ENCODE measurements at places on chromosomes 11 and 22.

DNA sequence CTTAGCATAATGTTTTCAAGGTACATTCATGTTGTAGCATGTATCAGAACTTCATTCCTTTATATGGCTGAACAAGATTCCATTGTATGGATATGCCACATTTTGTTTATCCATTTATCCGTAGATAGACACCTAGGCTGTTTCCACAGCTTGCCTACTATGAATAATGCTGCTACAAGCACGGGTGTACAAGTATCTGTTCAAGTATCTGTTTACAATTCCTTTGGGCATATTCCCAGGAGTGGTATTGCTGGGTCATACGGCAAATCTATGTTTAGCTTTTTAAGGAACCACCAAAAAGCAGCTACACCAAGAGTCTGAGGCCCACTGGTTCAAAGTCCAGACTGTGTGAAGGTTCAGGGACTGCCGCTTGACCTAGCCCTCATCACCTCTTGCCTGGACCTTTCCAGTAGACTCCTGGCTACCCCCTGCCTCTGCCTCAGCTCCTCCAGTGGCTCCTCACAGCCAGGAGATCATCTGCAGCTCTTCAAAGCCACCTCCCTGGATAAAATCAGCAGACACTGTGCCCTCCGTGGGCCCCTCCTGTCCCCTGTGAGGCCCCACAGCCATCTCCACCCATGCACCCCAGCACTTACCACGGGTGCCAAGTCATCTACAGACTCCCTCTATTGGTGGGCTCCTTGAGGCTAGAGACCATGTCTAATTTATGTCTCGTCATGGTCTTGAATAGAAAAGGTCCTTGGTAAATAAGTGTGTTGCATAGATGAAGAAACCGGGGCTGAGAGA lies 160.3 kb downstream of the MN1 start:
- DNase-seq = no peak

GRCh38 chr11:81644239-81644840 lies 1089.3 kb downstream of the FAM181B start:
- peak; percentile 45 for DNase-seq

GRCh38 chr11:125443767-125444311 lies 52.2 kb downstream of the FEZ1 start:
- DNase-seq = no peak

DNA sequence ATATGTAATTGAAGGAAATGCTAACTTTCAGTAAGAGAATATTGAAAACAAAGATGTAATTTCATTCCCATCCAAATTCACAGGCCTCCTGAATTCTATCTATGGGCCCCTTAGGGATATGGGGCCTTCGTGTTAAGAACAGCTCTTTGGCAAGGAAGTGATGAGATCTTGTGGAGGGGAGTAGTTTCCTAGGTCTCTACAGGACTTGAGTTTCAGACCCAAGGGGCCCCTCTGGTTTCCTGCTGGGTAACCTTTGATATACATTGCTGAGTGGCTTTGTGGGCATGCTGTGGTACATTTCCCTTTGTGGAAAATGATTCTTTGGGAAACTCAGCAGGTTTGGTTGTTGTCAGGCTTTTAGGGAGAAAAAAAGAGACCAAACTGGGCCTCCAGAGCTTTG lies 6.2 kb downstream of the STIM1 start:
- no peak for DNase-seq

- no peak for DNase-seq
Observed at GRCh38 chr22:35203583-35203982, 53.7 kb upstream of the HMGXB4 start.

DNA sequence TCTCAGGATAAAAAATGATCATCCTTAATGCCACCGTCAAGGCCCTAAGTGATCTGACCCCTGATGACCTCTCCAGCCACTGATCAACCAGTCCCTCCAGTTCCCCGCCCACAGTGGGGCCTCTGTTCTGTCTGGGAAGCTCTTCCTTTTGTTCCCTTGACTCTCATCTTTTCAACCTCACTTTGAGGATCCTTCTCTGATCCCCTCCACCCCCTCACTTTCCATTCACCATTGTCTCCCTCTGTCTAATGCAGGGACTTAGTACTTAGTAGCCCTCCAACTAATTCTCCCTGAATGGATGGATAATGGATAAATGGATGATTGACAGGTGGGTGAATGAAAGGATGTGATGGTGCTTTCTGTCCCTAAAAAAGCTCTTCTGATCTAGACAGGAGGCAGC lies 45.6 kb downstream of the C11orf58 start:
- no peak for DNase-seq

DNA sequence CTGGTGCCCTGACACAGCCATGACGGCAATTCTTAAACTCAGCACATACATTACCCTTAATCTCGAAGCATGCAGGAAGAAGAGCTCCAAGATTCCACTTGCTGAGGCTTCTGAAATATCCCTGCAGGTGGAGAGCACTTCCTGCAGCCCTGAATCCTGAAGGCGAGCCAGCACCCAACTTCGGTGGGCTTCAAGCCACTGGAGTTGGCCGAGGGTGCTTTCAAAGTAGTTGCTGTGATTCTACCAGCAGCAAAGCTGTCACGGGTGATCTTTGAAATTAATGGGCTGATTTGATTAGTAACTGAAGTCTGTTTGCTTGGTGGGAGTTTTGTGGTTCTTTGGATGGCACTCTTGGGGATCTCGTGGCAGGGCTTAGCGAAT lies 9.0 kb upstream of the FTH1 start:
- no peak for DNase-seq

GRCh38 chr11:12108875-12109453 lies 1.4 kb upstream of the MICAL2 start:
- DNase-seq = no peak

GRCh38 chr11:6531267-6531752 lies 34.2 kb downstream of the DNHD1 start:
- DNase-seq = peak; percentile 61

- DNase-seq = peak; percentile 51
Observed at GRCh38 chr22:35510481-35510934, 30.1 kb upstream of the RASD2 start.

GRCh38 chr11:129895126-129896041 lies at the start of gene NFRKB:
TSS of gene NFRKB (minus strand) at chr11:129895578. CDS start at chr11:129892849, 2,729 bp downstream.
- peak; percentile 47 for DNase-seq

GRCh38 chr22:49770547-49771265 lies 57.0 kb downstream of the BRD1 start:
- DNase-seq = no peak

DNA sequence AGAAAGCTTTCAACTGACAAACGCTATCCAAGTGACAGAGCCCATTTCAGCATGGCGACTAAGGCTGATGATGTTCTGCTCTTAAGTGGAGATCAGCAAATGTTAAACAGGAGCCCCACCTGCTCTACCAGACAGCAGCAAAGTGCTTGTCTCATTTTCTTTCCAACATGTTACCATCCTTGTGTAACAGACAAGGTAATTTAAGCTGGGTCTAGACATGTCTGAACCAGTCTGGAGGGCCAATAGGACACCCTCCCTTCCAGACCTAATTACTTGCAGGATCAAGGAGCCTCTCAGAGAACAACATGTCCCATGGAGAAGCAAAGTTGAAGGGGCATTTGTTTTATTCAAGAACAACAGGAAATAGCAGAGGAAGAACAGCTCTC lies 3.9 kb upstream of the LMO2 start:
- DNase-seq = no peak

- DNase-seq = peak; percentile 24
Observed at GRCh38 chr11:32829680-32830412, at the start of gene PRRG4. TSS of gene PRRG4 (plus strand) at chr11:32829927. CDS start at chr11:32830530, 603 bp downstream.

DNA sequence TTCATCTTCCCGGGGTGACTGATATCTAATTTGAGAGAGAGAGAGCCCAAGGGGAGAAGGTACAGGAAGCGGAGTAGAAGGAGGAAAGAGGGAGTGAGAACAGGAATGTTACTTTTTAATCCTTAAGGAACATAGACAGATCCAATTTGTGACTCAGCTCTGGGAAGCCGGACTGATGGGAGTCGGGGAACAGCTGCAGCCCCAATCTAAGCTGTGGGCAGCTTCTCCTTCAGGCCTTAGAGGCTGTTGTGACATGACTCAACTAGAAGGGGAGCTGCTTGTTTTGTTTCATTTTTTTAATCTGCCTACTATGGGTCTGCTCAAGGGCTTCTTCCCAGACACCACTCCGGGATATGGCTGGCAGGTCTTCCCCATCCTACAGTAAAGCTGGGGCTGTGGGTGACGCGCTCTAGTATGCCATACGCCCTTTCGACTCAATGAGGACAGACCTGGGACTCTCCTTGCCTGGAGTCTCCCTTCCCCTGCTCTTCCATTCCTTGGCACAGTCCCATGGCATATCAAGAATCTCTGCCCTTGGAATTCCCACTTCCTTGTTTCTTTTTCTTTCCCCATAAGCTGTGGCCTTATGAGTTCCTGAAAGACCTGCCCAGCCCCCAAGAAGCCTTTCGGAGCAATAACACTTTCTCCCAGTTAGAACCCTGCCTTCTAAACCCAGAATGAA lies 103.3 kb upstream of the AKIP1 start:
- DNase-seq = peak; percentile 94

DNA sequence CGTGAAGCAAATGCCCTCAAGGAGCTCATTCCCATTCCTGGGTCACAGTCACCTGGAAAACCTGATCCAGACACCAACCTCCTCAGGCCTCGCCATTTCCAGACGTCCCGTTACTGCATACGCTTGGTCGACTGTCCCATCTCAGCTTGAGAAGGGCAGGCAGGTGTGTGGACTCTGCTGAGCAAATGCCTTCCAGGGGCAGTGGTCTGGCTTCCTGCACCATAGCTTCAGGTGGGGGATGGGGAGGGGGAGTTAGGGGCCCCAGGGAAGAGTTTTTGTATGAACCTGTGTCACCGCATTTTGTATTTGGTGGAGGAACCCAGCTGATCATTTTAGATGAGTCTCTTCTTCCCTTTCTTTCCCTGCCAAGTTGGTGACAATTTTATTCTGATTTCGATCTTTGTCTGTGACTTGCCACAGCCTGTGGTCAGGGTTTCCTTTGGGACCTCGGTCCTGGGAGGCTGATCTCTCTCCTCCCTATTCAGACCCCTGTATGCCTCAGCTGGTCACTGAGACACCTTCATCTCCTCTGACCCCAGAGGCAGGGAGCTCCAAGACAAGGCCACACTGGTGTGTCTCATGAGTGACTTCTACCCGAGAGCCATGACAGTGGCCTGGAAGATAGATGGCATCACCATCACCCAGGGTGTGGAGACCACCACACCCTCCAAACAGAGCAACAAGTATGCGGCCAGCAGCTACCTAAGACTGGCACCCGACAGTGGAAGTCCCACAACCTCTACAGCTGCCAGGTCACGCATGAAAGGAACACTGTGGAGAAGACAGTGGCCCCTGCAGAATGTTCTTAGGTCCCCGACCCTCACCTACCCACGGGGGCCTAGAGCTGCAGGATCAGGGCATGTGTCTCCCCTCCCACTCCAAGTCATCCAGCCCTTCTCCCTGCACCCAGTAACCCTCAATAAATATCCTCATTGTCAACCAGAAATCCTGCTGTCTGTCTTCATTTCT lies 22.9 kb downstream of the IGLL5 start:
- DNase-seq = no peak

- DNase-seq = peak; percentile 63
Observed at GRCh38 chr22:36544107-36544620, 15.2 kb upstream of the EIF3D start.

DNA sequence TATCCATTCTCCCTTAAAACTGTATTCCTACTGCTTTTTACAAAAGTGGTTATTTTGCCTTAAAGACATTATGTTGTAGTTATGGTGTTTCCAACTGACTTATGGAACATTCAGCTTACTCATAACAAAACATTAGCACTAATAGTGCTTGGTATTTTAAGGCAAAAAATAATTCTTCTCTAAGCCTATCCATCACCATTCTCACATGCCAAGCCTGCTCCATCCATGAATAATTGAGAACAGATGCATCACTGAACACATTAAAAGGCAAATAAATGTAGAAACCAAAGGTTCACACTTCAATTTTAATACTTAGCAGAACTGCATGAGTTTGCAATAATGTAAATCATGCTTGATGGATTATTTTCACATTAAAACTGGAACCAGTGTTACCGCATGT lies 42.3 kb upstream of the DDI1 start:
- peak; percentile 61 for DNase-seq

GRCh38 chr11:67368621-67369020 lies 4.8 kb downstream of the CLCF1 start:
- no peak for DNase-seq

DNA sequence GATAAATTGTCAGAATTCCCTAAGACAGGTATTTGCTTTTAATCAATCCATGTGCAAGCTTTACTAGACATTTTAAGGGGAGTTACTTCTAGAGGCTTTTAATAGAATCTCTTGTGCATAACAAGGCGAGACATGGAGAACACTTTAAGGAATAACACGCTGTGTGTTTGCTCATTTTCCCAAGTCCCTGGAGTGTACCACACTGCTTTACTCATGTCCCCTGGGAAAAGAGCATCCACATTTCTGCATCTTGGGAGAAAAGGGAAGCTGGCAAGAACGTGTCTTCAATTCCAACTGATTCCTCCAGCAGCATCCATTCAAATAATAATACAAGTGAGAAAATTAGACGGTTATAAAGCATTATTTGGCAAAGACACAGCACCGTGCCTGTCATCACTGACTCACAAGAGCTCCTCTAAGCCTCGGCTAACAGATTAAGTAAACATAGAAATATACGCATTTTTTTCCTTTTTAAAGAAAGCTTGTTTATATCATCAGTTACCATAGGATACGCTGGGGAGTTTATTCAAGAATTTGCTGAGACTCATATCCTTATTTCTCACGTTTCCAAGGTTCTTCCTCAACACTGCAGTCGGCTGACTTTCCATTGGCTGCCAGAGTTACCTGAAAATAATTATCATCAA lies 121.5 kb downstream of the CD44 start:
- DNase-seq = peak; percentile 91

- DNase-seq = no peak
Observed at GRCh38 chr11:48011798-48012391, 31.5 kb downstream of the PTPRJ start.

GRCh38 chr11:44601471-44602370 lies 36.3 kb downstream of the CD82 start:
- no peak for DNase-seq

GRCh38 chr11:6481012-6481923 lies at the start of the genes ARFIP2 and TIMM10B:
TSS of gene ARFIP2 (minus strand) at chr11:6481331. CDS start at chr11:6480421, 910 bp downstream.
TSS of gene TIMM10B (plus strand) at chr11:6481501. CDS start at chr11:6481517, 16 bp downstream.
- peak; percentile 97 for DNase-seq

GRCh38 chr11:44613153-44613552 lies 47.7 kb downstream of the CD82 start:
- DNase-seq = no peak

DNA sequence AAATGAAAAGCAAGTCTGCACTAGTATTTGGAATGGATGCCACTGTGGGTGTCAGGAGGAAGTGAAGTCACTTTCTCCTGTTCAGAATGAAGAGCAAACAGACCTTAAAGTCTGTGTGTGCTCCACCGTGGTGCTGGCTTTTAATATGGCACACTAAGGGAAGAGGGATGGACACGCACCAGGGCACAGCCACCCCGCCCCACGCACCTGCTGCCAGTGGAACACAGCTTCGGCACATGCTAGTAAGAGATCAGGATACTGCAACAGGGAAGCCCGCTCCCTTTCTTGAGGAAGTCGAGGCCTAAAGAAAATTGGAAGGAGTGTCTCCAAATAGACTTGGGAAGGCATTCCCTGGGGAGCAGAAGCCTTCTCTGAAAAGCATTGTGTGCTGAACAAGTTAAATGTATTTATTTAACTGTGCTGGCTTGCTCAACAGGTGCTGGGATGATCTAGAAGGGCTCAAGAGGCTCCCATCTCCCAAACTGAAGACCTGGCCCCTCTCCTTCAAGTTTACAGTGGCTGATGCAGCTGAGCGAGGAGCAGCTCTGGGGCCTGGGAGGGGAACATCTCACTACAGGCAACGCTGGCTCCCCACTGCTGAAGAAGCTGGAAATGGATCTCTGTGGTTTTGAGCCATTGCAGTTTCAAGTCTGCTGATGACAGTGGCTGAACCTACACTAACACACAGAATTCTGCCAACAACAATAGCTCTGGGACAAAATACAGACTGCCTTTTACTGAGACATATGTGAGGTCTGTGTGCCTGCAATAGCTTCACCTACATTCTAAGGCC lies 504.6 kb upstream of the B3GAT1 start:
- DNase-seq = no peak

GRCh38 chr11:46900091-46900746 lies 18.1 kb downstream of the LRP4 start:
- no peak for DNase-seq

Measured in fibroblast of mammary gland (primary cell).